ENCODE measurements at places on chromosomes 16 and 17.
A peak's percentile ranks its signal among the peaks of the same experiment; 100 is the strongest.

GRCh38 chr17:7003745-7004144, 7.9 kb downstream of the ALOX12 start:
- no peak for DNase-seq

GRCh38 chr17:40541060-40541872, 24.0 kb downstream of the CCR7 start:
- DNase-seq: no peak

- DNase-seq: no peak
Observed at GRCh38 chr16:47469227-47469626, 8.1 kb downstream of the PHKB start.

GRCh38 chr16:1557576-1557975, 24.1 kb downstream of the TMEM204 start:
- no peak for DNase-seq

- DNase-seq: peak; percentile 96
Observed at GRCh38 chr17:61770043-61770442, 93.3 kb downstream of the BRIP1 start.

GRCh38 chr17:40474419-40475002, 26.9 kb downstream of the TNS4 start:
- peak; percentile 40 for DNase-seq

GRCh38 chr17:72562615-72563188, 441.9 kb downstream of the SOX9 start:
- DNase-seq: no peak

DNA sequence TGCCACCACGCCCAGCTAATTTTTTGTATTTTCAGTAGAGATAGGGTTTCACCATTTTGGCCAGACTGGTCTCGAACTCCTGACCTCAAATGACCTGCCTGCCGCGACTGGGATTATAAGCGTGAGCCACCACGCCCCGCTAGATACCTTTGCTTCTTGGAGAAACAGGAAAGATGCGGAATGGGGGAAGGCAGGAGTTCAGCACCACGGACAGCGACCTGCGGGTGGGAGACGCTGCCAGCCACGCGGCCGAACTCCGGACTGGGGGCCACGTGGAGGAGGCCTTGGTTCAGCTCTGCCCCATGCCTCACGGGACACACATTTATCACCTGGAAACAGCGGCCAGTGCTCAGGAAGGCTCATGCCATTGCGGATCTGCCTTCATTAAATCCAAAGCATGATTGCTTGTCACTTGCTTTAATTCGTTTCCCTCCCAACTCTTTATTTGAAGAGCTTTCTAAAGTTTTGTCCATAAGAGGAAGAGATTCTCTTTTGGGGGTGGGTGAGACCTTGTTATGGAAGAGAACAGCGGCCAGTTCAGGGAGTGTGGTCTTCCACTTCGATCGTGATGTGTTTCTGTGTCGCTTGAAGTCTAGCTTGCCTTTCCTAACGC, 219.9 kb downstream of the ENGASE start:
- peak; percentile 33 for DNase-seq

- peak; percentile 10 for DNase-seq
Observed at GRCh38 chr17:33436321-33436720, 143.2 kb upstream of the ASIC2 start.

GRCh38 chr17:77869041-77869599, 89.4 kb upstream of the TNRC6C start:
- DNase-seq: no peak

DNA sequence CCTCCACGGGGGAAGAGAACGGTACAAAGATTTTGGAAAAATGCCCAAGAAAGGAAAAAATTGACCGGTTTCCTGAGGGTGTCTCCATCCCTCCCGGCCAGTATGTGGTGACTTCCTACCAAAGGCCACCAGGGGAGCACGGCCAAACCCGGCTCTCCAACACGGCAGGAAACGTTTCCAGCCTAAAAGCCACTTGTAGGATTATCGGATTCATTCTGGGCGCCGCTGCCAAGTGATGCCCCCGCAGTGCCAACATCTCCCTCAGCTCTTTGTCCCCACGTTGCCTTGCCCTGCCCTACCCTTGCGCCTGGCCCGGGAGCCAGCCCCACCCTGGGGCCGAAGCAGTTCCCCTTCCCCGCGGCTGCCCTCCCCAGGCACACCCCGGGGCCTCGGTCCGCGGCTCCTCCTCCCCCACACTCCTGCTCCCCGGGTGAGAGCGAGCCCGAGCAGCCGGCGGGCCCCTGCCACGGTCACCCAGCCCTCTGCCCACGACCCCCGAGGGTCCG, 688 bp downstream of the CRK start:
- peak; percentile 68 for DNase-seq

DNA sequence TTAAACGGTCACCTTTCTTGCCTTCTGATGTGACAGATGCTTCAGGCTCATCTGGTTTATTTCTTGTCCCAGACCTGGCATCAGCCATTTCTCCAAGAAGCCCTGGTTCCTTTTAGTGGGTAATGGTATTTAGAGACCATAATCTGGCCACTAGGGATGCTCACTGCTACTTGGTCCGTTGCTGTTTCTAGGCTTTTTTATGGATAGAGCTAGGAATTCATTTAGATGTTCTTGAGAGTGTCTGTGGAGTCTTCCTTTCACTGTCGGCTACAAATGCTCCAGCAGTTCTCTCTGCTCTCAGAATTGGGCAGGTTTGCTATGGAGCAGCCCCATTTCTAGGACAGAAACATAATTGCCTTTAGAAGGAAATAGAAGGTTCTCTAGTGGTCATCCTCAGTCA, 214.5 kb downstream of the KATNIP start:
- DNase-seq: no peak

- no peak for DNase-seq
Observed at GRCh38 chr16:25613931-25614330, 77.8 kb upstream of the HS3ST4 start.

- no peak for DNase-seq
Observed at GRCh38 chr17:72219137-72219823, 98.5 kb downstream of the SOX9 start.

- DNase-seq: peak; percentile 95
Observed at GRCh38 chr17:954431-955164, 25.0 kb downstream of the NXN start.

GRCh38 chr17:44085908-44086307, 15.4 kb downstream of the G6PC3 start:
- DNase-seq: no peak

DNA sequence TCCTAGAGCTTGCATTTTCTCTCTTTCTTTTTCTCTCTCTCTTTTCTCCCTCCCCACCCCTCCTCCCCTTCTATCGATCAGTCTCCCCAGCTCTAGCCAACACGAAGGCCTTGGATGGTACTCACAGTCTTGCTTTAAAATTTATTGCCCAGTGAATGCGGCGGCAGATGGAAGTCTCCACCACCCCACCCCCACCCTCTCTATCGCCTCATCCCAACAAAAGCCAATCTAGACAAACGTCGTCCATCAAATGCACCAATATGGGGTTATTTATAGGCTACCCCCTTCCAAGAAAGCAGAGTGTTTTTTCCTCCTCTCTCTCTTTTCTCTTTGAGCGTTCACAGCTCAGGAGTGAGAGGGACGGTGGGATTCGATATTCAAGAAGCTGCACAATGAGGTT, 10.5 kb upstream of the NGFR start:
- no peak for DNase-seq

- DNase-seq: peak; percentile 5
Observed at GRCh38 chr17:27995554-27995953, 46.9 kb upstream of the NLK start.

DNA sequence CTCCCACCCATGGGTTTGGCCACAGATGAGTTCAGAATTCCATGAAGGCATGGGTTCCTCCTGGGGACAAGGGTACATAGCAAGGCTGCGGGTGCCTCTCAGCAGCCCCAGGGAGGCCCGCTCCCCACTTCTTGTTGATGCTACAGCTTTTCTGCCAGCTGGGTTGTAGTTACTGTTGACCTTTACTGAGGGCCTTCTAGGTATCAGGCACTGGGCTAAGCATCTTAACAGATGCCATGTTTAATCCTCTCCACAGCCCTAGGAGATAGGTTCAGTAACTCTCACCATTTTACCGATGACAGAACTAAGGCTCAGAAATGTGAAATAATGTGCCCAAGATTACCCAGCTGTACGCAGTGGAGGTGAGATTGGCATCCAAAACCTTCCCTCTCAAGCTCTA, 54.3 kb upstream of the DLX4 start:
- DNase-seq: no peak
